Mesothelial cell of epicardium (in vitro differentiated cells): ENCODE measurements at places on chromosomes 3 and 15. TPM values are rescaled to one million over a fixed set of nuclear protein-coding genes. Genes with fewer than 3 reads are reported as not detected.

The DNASE1L3 gene
- total RNA-seq, result 0.22 to 0.72 TPM (median 0.53 TPM) in 3 replicates

DNA sequence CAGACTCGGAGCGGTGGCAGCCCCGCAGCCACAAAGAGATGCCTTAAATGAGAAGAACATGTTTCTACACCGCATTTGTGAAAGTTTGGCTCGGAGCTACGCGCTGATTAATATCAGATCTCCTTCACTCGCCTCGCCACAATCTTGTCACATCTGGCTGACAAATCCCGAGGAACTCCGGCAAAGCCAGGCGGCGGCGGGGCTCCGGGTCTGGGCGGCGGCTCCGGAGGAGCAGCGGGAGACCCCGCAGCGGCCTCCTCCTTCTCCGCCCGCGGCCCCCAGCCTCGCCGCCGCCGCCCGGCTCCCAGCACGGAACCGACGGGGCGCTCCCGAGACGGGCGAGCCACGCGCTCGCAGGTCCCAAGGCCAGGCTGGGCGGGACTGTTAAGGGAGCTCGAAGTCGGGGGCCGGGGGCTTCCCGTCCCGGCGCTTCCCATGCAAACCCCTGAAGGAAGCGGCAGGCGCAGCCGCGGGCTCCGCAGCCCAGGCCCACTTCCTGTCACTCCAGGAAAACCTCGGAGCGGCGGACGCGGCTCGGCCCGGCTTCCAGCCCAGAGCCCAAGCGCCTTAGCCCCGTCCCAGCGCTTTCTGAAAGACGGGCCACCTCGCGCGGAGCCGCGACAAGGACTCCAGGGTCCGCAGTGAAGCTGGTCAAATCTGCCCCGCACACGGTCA, 1.2 kb downstream of the BNC1 start:
- peak; percentile 66 for DNase-seq

The GP5 gene
- 0.11 to 0.16 TPM in 2 of 3 replicates, not detected in the other for total RNA-seq

DNA sequence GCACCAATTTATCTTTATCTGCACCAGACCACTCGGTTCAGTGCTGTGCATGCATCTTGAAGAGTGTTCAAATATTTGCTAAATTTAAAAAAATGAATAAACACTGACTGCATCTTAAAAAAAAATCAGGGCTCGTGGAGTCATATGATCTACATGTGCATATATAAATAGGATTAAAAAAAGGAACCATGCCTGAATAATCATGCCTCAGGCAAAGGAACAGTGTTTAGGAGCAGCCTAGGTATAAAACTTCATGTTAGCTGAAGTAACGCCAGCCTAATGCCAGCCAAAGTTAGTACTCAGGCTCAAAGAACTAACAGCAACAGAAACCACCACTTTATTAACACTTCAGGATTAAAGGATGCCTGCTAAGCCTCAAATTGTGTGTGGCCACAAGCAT, 9.5 kb downstream of the ABCC5 start:
- DNase-seq, result no peak

DNA sequence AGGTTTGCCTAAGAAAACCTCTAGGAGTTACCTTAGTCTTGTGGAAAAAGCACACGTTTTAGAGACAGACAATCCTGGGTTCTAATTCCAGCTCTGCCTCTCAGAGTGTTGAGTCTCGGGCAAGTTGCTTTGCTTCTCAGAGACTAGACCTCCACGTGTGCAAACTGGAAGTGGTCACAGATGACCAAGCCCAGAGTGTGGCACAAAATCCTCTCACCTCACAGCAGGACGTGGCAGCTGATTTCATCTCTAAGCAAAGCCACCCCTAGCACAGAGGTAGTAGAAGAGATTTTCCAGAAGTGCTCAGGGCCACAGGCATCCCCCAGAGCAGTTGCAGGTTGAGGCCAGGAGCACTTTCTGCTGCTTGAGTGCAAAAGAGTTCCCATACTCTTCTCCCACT, 79.2 kb downstream of the CD47 start:
- DNase-seq, result no peak
